ENCODE measurements at places on chromosomes 13 and 19.

DNA sequence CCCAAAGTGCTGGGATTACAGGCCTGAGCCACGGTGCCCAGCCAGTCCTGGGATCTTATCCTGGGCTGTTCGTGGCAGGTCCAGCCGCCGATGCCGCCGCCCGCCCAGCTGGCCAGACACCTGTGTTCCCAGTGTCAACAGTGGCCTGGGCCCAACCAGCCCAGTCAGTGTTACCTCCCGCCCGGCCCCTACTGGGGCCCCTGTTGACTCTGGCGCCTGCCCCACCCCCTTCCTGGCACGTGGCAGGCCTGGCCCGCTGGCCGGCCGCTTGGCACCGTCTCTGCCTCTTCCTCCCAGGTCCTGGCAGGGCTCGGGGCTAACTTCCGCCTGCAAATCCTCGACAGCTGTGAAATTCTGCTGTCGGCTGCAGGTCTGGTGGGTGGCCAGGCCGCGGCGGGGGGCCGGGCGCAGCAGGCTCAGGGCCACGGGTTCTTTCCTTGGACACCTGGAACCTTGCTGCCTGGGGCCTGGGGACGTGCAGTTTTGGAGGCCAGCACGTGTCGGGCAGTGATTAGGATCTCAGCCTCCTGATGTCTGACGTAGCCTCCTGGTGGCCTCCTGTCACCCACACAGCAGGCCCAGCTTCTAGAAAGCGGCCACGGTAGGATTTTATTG is 9.1 kb downstream of the ARID3A start:
- peak; percentile 87 for DNase-seq
- peak overlapping the region; percentile 83 for H3K27ac ChIP-seq
- H3K27me3 ChIP-seq = no peaks in the 10 kb centered on the region
- H3K4me3 ChIP-seq = no peak overlapping the region

- H3K36me3 ChIP-seq = no peaks in the 10 kb centered on the region
- H3K4me3 ChIP-seq = no peak overlapping the region
- H3K4me1 ChIP-seq = no peaks in the 10 kb centered on the region
- no peak for DNase-seq
These were observed 71.5 kb upstream of the ARHGEF7 start for GRCh38 chr13:111043575-111043982.

DNA sequence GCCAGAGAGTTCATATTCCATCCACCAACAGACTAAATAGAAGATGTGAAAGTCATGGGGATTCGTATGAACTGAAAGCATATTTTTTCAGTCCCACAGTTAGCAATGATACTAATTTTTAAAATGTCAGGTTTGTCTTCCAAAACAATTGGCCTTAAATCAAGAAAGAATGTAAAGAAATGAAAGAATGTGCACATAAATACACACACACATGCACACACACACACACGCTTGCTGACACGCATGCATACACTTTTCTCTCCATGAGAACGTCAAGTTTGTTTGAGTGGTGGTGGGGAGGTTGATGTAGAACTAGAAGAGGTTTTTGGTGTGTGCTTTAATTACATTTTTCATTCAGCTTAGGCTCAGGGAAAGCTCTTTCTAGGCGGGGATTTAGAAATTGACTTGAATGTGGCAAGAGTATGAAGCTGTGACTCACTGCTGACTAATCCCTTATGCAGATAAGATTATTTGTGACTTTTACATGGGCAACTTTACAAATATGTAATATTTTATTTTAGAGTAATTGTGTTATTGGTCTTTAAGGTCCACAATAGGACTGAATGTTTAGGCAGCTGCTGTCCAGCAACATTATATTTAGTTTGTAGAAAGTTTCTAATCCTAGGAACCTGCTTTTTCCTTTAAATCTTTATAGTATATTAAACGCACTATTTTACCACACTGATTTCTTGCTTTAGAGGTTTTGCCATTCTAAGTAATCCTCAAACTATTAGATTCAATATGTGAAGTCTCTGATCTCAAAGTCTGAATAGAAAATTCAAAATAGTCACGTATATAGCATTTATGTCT is 18.8 kb downstream of the FLT1 start:
- no peaks in the 10 kb centered on the region for H3K4me1 ChIP-seq
- DNase-seq = peak; percentile 49
- H3K27ac ChIP-seq = no peak overlapping the region
- H3K4me3 ChIP-seq = no peak overlapping the region
- H3K27me3 ChIP-seq = no peaks in the 10 kb centered on the region
- no peaks in the 10 kb centered on the region for H3K36me3 ChIP-seq

GRCh38 chr13:40484974-40485373 is 181.5 kb downstream of the FOXO1 start:
- no peaks in the 10 kb centered on the region for H3K27me3 ChIP-seq
- H3K27ac ChIP-seq = peak overlapping the region; percentile 76
- DNase-seq = no peak
- H3K4me1 ChIP-seq = no peaks in the 10 kb centered on the region
- H3K4me3 ChIP-seq = no peak overlapping the region

DNA sequence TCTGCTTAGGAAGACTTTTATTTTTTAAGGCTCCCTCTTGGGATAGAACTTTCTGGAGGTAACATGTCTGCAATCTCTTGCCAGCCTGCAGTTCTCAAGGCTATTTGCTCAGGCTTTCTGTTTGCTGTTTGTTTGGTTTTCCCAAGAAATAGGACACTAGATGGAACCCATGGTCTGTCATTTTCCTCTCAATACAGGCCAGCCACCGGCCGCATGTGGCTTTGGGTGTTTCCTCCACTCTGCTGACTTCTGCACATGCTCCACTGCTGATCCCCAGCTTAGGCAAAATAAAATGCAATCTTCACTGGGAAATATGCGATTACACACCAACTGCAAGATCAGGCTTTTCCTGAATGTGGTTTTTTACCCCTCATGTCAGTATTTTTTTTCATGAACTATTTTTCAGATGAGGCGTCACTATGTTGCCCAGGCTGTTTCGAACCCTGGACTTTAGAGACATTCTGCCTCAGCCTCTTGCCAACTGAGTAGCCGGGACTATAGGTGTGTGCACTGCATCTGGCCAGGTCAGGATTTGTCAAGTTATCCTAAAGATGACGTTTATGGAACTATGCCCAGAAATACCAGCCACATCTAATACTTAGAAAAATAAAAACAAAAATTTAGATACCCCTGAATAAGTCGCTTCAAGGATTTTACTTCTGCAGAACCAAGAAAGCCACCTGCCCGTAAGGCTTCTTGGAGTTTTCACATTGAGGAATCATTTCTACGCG is 94.3 kb upstream of the PABPC3 start:
- H3K4me3 ChIP-seq = no peak overlapping the region
- H3K36me3 ChIP-seq = no peaks in the 10 kb centered on the region
- no peak overlapping the region for H3K27ac ChIP-seq
- DNase-seq = no peak
- no peaks in the 10 kb centered on the region for H3K4me1 ChIP-seq

DNA sequence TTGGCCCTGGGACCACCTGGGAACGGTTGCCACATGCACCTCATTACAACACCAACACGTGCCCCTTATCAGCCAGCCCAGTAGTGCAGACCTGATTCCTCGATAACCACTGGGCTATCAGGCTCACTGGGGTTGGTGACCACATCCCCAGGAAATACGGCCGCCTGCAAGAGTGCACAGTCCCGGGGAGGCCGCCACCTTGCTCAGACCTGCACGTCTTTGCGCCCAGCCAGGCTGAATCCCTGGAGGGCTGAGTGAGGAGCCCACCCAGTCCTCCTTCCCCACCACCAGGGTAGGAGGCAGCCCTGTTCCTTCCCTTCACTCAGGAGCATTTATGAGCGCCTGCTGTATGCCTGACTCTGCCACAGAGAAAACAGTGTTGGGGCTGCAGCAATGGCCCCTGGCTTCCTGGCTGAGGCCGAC is 67.8 kb downstream of the CEBPG start:
- no peak overlapping the region for H3K27ac ChIP-seq
- H3K4me1 ChIP-seq = no peaks in the 10 kb centered on the region
- no peak for DNase-seq
- H3K4me3 ChIP-seq = no peak overlapping the region
- no peaks in the 10 kb centered on the region for H3K27me3 ChIP-seq

DNA sequence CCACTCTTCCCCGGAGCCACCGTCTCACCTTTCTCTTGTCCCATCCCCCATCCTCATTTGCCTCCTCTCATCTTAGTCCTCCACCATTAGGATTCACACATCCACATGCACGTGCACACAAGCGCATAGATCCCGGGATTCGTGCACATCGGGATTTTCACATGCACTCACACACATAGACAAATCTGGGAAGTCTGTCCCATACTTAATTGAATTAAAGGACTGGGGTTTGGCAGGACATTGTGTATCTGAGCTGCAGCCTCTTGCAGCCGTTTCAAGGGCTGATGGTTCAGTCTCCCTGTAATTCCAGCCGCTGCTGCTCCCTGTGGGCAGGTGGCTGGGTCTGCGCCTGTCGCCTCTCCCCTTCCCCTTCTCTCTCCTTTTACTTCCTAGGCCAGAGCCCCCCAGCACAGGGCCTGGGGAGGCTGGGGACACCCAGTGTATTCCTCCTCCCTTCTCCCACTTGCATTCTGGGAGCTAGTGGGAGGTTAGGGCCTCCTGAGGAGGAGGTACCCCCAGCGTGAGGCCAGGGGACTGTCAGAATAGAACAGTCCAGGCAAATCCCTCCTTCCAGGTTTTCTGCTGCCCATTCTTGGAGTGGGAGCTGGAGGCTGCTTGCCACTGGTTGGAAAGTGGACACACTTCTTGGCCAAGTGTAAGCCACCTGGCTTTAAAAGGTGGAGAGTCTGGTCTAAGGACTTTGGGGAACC is 43.6 kb downstream of the LYL1 start:
- H3K27ac ChIP-seq = no peak overlapping the region
- no peaks in the 10 kb centered on the region for H3K36me3 ChIP-seq
- no peak overlapping the region for H3K4me3 ChIP-seq
- DNase-seq = no peak
- H3K27me3 ChIP-seq = no peaks in the 10 kb centered on the region
- peaks cover 57% of the 10 kb centered on the region for H3K4me1 ChIP-seq

- H3K4me1 ChIP-seq = no peaks in the 10 kb centered on the region
- no peak for DNase-seq
- no peaks in the 10 kb centered on the region for H3K36me3 ChIP-seq
- no peak overlapping the region for H3K27ac ChIP-seq
These were observed 1.9 kb downstream of the CABP5 start for GRCh38 chr19:48041877-48042580.

DNA sequence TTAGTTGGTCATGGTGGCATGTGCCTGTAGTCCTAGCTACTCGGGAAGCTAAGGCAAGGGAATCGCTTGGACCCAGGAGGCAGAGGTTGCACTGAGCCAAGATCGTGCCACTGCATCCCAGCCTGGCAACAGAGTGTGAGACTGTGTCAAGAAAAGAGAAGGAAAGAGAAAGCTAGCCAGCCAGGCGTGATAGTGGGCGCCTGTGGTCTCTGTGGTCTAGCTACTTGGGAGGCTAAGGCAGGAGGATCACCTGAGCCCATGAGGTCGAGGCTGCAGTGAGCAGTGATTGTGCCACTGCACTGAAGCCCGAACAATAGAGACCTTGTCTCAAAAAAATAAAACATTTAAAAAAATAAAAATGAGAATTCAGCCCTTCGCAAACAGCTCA is 33.3 kb downstream of the TIMM13 start:
- DNase-seq = no peak
- H3K36me3 ChIP-seq = no peaks in the 10 kb centered on the region
- no peaks in the 10 kb centered on the region for H3K4me1 ChIP-seq
- H3K27me3 ChIP-seq = no peaks in the 10 kb centered on the region
- H3K27ac ChIP-seq = peak overlapping the region; percentile 32

GRCh38 chr13:31896427-31896826 is 135.1 kb upstream of the FRY start:
- no peak overlapping the region for H3K4me3 ChIP-seq
- H3K4me1 ChIP-seq = peaks cover 8% of the 10 kb centered on the region
- no peaks in the 10 kb centered on the region for H3K36me3 ChIP-seq
- H3K27me3 ChIP-seq = no peaks in the 10 kb centered on the region
- no peak for DNase-seq
- no peak overlapping the region for H3K27ac ChIP-seq

GRCh38 chr13:91056746-91057145 is 290.7 kb upstream of the MIR17HG start:
- H3K27me3 ChIP-seq = no peaks in the 10 kb centered on the region
- no peak for DNase-seq
- H3K36me3 ChIP-seq = no peaks in the 10 kb centered on the region
- no peak overlapping the region for H3K27ac ChIP-seq
- no peaks in the 10 kb centered on the region for H3K4me1 ChIP-seq

DNA sequence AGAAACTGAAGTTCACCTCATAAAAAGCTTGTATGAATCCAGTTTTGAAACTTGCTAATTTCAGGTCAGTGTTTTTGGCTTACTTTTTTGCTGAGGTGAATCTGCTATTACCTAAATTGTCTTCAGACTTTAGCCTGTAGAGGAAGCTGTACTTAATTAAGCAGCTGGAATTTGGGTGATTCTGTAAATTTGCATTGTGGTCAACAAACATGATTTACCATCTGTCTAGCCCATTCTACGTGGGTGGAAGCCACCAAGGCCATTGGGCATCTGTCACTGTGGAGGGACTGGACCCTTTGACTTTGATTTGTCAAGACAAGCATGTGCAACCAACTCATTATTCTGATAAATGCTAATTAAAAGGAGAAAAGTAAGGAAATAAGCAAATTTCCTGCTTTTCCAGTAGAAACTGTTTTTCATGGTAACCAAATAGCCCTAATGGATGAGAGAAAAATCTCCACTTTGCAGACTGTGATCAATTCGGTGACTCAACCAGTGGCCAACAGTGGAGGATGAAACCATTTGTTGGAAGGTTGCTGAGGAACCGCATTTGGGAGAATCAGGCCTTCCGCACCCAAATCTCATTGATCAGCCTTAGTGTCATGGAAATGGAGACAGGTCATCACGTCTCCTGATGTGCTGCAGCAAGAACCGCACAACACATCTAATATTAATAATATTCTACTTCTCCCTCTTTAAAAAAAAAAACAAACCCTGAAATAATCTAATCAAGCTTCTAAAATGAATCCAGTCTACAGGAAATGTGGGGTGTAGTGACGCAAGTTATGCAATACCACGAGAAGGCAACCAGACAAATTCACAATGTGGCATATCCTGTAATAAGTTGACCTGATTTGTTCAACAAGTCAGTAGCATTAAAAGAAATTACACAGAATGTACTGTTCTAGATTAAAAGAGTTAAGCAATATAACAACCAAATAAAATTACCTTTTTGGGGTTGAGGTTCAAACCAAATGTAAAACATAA is 54.3 kb downstream of the GARRE1 start:
- DNase-seq = no peak
- H3K27me3 ChIP-seq = no peaks in the 10 kb centered on the region
- no peak overlapping the region for H3K4me3 ChIP-seq
- H3K27ac ChIP-seq = no peak overlapping the region

Data from small intestine (tissue), 16 donors.